ENCODE measurements at places on chromosomes 2 and 18. TPM values are rescaled to one million over a fixed set of nuclear protein-coding genes. Genes with fewer than 3 reads are reported as not detected.

The SPAG16 gene
- 7.7 TPM for total RNA-seq

The SDC1 gene
- total RNA-seq, result 0.27 TPM

The SEMA4F gene
- total RNA-seq, result 8.5 TPM

The SRBD1 gene
- 18.1 TPM for total RNA-seq

The SAG gene
- total RNA-seq, result not detected

The DYNAP gene
- total RNA-seq, result not detected

The ACOXL gene
- total RNA-seq, result not detected

The HYCC2 gene
- total RNA-seq, result 25.5 TPM

The EDAR gene
- 0.07 TPM for total RNA-seq

DNA sequence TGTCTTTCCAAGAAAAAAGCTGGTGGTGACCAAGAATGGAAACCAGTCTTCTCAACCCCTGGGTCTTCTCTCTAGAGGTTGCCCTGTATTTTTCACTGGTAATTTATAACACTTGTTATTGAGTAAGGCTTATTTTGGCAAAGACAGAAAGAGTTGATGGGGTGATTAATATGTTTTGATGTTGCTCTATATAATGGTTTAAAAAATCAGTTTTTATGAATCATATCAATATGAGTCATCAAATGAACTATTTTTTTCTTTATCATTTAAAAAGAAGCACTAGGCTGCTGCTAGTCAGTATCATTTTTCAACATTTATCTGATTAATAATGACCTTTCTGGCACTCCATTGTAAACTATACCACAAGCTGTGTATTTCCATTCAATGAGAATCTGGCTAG lies 1142.2 kb downstream of the LRP1B start:
- no peak for DNase-seq

- no peak for DNase-seq
These were observed 70.4 kb upstream of the ST6GAL2 start for GRCh38 chr2:106956416-106956815.

- no peak for DNase-seq
These were observed 405.6 kb upstream of the MEX3C start for GRCh38 chr18:51603111-51603510.

- no peak for DNase-seq
These were observed 53.6 kb downstream of the POLE4 start for GRCh38 chr2:75012080-75012479.

DNA sequence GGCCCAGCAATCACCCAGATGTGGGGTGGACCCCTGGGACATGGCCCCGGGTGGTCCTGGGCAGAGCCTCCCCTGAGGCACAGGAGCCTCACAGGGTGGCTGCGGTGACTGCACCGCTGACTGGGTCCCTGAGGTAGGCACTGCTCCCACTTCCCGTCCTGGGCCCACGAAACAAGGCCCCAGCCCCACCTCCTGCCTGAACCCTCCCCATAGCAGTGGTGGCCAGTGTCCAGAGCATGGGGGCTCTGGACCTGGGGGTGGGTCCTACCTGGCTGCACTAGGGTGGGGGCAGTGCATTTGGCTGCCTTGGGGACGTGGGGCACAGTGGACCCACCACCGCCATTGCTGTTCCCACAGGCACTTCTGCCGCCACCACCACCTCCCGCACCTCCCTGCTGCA lies 39.4 kb downstream of the TDRD15 start:
- no peak for DNase-seq

- DNase-seq, result no peak
These were observed 25.6 kb upstream of the PTMA start for GRCh38 chr2:231682603-231683291.

DNA sequence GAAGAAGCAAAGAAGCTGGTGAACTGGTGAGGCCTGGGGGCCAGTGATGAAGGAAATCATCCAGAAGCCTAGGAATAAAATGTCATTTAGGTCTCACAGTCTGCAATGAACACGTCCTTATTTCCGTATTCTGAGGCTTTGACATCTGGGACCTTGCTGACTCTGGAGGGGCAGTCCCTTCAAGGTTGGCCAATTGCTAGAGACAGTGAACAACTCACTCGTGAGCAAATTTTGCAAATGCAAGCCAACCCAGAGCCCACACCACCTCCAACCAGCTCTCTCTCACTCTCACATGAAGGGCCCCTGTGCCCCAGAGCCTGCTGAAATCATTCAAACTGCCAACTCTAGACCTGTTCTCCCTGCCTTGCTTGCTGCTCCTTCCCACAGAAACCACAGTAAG lies 279.1 kb upstream of the LYPD1 start:
- DNase-seq, result no peak

DNA sequence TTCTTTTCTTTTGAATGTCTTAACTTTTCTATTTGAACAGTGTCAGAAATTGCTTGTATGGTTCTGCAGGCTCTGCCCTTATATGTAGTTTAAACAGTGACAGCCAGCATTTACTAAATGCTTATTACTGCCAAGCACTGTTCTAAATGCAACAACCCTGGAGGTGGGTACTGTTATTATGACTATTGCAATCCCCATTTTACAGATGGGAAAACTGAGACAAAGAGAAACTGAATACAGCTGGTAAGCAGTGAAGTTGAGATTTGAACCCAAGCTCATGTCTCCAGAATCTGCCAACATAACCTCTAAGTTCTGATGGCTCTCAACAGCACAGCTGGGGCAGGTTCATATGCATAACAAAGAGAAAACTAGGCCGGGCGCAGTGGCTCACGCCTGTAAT lies 105.7 kb upstream of the GATA6 start:
- DNase-seq, result no peak

- peak; percentile 2 for DNase-seq
These were observed 241.2 kb upstream of the TANK start for GRCh38 chr2:160918906-160919503.

GRCh38 chr2:172701250-172701649 lies 34.4 kb upstream of the RAPGEF4 start:
- no peak for DNase-seq

- DNase-seq, result no peak
These were observed 293 bp upstream of the D2HGDH start for GRCh38 chr2:241734208-241734466.

- no peak for DNase-seq
These were observed 76.3 kb downstream of the R3HDM1 start for GRCh38 chr2:135607561-135607960.

- DNase-seq, result no peak
These were observed 13.4 kb upstream of the ITGB6 start for GRCh38 chr2:160213511-160213910.

- DNase-seq, result no peak
These were observed 575.9 kb downstream of the IRS1 start for GRCh38 chr2:226223704-226224103.

DNA sequence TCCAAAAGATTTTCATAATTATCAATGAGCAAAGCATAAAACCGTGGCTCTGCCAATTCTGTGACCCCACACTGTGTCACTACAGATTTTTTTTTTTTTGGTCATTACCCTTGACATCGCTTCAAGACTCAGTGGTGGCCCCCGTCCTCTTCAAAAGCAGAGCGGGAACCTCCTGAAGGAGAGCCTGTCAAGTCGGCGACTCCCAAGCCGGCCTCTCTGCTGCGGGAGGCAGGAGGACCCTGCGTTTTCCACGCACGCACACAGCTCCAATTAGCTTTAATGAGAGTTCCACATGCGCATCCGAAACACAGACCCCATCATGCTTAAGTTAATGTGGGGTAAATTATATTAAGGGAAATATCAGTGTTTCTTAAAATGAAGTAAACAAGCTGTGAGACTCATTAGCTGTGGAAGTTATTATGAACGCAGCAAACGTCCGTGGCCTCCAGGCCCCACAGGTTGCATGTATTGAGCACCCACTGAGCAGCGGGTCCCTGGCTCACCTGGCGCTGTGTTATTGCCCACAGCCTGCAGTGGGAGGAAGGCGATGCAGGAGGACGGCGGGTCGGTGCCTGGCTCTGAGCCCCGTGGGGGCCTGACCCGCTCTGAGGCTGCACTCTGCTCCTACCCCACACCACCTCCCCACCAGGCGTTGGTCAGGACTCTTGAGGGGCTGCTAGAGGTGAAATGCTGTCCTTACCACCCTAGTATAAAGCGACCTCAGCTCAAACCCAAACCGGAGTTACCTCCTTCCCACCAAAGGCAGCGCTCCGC lies 181.0 kb upstream of the SALL3 start:
- DNase-seq, result no peak

GRCh38 chr2:195049372-195050031 lies 607.5 kb upstream of the SLC39A10 start:
- no peak for DNase-seq

DNA sequence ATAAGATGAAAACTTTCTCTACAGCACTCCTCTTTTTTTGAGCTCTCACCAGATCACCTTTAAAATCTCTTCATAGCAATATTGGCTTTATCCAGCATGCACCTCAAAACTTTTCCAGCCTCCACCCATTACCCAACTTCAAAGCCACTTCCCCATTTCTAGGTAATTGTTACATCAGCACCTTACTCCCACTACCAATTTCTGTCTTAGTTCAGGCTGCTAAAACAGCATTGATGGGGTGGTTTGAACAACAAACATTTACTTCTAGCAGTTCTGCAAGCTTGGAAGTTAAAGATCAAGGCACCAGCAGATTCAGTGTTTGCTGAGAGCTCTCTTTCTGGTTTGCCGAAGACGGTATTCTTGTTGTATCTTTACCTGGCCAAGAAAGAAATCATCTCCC lies 114.0 kb upstream of the SLC39A10 start:
- DNase-seq, result no peak

Measured in CD8-positive, alpha-beta memory T cell (primary cell).